ENCODE measurements at places on chromosomes 2 and 18. TPM values are rescaled to one million over a fixed set of nuclear protein-coding genes. Genes with fewer than 3 reads are reported as not detected.
A peak's percentile ranks its signal among the peaks of the same experiment; 100 is the strongest.

Gene KCMF1
- 74.7 TPM for total RNA-seq

Gene NT5DC4
- not detected for total RNA-seq

Gene UPP2
- total RNA-seq, result not detected

Gene DHRS9
- not detected for total RNA-seq

Gene LRATD1
- not detected for total RNA-seq

Gene GPBAR1
- 1.2 TPM for total RNA-seq

Gene RNASEH1
- 26.0 TPM for total RNA-seq

Gene HOXD3
- total RNA-seq, result not detected

Gene XIRP2
- not detected for total RNA-seq

Gene PAX8
- total RNA-seq, result 0.69 TPM

GRCh38 chr2:43542285-43542933 is 53.4 kb downstream of the THADA start:
- no peaks in the 10 kb centered on the region for H3K27me3 ChIP-seq
- H3K4me1 ChIP-seq, result peaks cover 9% of the 10 kb centered on the region
- H3K27ac ChIP-seq, result no peak overlapping the region
- no peak overlapping the region for H3K4me3 ChIP-seq
- DNase-seq, result peak; percentile 5

DNA sequence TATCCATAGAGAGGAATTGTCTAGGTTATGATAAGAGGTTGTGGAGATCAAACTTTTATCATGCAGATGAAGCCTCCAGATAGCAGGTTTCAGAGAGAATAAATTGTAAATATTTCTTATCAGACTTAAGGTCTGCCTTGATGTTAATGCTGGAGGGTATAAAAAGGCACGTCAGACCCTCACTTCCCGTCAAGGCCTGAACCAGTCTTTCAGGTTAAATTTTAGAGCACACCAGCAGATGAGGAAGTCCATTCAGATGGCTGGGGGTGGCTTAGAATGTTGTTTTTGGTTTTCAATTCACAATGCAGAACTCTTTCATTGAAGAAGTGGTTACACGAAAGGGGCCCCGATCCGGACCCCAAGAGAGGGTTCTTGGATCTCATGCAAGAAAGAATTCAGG is 144.4 kb upstream of the FBXO11 start:
- no peaks in the 10 kb centered on the region for H3K4me1 ChIP-seq
- H3K4me3 ChIP-seq, result no peak overlapping the region
- H3K36me3 ChIP-seq, result no peaks in the 10 kb centered on the region
- H3K27ac ChIP-seq, result no peak overlapping the region
- peaks cover 14% of the 10 kb centered on the region for H3K27me3 ChIP-seq
- no peak for DNase-seq

DNA sequence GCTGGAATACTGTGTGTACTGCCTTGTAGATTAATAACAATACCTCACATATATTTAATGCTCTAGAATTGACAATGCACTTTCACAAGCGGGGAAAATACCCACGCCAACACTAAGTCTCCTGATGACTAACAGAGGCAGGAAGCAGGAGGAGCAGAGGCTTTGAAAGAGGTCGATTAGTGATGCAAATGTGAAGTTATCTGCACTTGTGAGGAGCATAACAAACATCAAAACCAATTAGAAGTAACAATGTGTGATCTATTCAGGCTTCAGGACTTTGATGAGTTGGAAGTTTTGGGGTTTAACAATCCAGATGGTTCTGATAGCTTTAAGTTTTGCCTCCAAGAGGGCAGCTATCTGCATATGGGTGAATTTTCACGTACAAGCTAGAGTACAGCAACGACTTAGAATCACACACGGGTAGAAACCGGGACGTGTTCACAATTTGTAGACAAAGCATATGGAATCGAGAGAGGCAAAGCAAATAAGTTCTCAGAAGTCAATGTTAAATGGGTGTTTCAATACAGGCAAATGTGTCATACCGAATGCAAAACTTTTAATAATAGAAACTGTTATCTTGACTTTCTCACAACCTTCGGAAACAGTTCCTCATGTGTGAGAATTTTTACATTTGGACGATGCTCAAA is 114.5 kb downstream of the METTL8 start:
- H3K4me1 ChIP-seq, result peaks cover 51% of the 10 kb centered on the region
- peak overlapping the region; percentile 76 for H3K27ac ChIP-seq
- peaks cover 15% of the 10 kb centered on the region for H3K36me3 ChIP-seq
- no peaks in the 10 kb centered on the region for H3K27me3 ChIP-seq

- H3K27ac ChIP-seq, result no peak overlapping the region
- DNase-seq, result no peak
- no peaks in the 10 kb centered on the region for H3K4me1 ChIP-seq
- no peaks in the 10 kb centered on the region for H3K27me3 ChIP-seq
These were observed 90.5 kb downstream of the MSH2 start for GRCh38 chr2:47493317-47494035.

DNA sequence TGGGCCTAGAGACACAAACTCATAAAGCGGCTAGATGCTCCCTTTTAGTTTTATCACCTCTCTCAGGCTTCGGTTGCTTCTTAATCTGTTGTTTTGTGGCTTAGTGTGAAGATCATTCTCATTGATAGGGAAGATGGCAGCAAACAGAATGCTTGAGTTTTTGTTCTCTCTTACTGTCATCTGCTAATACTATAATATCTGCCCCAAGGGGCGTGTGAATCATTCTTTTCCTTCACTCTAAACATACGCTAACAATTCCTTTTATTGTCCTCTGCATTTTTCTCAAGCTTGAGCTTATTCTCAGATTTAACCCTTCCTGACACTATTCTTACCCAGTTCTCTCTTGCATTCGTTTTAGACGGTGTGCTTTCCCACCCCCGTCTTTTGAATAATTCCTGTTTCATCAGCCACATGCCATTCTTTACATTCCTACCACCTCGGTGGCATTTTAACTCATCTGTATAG is 323.9 kb upstream of the NRP2 start:
- H3K4me1 ChIP-seq, result no peaks in the 10 kb centered on the region
- no peak overlapping the region for H3K4me3 ChIP-seq
- peaks cover 3% of the 10 kb centered on the region for H3K36me3 ChIP-seq
- no peak for DNase-seq
- H3K27me3 ChIP-seq, result peaks cover 8% of the 10 kb centered on the region

GRCh38 chr2:111066062-111066593 is 54.6 kb upstream of the BCL2L11 start:
- peaks cover 4% of the 10 kb centered on the region for H3K4me1 ChIP-seq
- no peak for DNase-seq
- H3K27me3 ChIP-seq, result peaks cover 34% of the 10 kb centered on the region
- no peak overlapping the region for H3K27ac ChIP-seq

DNA sequence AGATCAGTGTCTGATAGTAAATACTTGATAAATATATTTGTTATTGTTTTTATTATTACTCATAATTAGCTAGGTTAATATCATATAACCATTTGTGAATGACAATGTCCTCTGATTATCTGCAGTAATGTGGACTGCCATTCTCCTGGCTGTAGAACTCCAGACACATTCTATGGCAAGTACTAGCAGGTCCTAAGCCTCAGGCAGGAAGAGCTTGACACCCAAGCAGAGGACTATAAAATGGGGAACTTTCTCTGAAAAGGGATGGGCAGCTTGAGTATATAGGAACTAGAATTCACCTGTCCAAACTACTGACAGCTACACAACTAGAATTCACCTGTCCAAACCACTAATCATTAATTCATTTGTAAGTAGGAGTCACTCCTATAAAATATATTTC is 649.4 kb downstream of the CPS1 start:
- H3K4me1 ChIP-seq, result no peaks in the 10 kb centered on the region
- no peak overlapping the region for H3K27ac ChIP-seq
- H3K4me3 ChIP-seq, result no peak overlapping the region
- no peaks in the 10 kb centered on the region for H3K36me3 ChIP-seq
- no peak for DNase-seq

DNA sequence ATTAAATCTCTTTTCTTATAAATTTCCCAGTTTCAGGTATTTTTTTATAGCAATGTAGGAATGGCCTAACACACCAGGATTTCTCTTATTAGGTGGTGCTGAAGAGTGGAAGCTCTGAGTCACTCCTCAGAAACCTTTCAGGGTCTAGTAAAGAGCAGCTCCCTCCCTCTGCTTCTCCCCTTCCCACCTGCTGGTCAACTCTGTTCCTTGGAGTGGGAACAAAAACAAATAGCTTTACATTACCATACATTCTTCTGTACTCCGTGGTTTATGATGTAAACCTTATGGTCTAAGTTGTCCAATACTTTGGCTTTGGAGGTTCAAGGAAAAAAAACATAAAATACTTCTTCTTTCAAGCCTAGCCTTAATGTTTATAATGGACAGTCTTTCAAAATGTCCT is 2.7 kb upstream of the IL1R1 start:
- H3K36me3 ChIP-seq, result peaks cover 7% of the 10 kb centered on the region
- DNase-seq, result no peak
- no peak overlapping the region for H3K27ac ChIP-seq
- H3K4me3 ChIP-seq, result no peak overlapping the region
- H3K27me3 ChIP-seq, result peaks cover 20% of the 10 kb centered on the region

DNA sequence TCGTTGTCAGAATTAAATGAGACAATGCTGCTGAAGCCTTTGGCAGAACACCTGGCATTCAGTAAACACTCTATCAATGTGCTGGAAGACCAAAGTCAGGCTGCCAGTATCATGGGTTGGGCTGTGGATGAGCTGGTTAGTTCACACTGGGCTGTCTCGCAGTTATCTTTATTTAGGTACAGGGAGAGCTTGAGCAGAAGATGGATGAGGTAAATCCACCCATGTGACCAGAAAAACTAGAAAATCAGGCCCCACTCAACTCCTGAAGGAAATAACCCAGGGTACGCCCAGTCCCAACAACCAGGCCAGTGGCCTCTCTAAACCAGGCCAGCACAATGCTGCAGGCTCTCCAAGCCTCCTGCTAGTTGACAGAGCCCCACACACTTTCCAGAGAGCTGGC is 330.3 kb downstream of the TNS1 start:
- no peaks in the 10 kb centered on the region for H3K36me3 ChIP-seq
- H3K4me1 ChIP-seq, result no peaks in the 10 kb centered on the region
- peaks cover 2% of the 10 kb centered on the region for H3K27me3 ChIP-seq
- no peak overlapping the region for H3K27ac ChIP-seq
- DNase-seq, result no peak
- H3K4me3 ChIP-seq, result no peak overlapping the region

DNA sequence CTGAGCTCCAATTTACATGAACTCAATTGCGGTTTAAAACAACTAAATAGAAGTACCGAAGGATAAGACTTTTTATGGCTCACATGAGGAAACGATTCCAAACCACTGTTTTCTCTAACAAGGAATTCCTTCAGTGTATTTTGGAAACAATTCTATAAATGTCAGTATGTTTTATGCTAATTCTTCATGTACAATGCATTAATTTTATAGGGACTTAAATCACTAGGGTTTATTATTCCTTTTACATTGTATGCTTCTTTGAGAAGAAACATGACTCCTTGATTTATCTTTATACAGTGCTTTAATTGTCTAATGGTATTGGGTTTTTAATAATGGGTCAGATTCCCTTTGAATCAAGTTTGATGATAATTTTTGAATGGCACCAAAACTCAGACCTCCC is 566.8 kb downstream of the EPHA4 start:
- DNase-seq, result no peak
- H3K36me3 ChIP-seq, result no peaks in the 10 kb centered on the region
- no peak overlapping the region for H3K4me3 ChIP-seq
- H3K27ac ChIP-seq, result no peak overlapping the region
- no peaks in the 10 kb centered on the region for H3K4me1 ChIP-seq

DNA sequence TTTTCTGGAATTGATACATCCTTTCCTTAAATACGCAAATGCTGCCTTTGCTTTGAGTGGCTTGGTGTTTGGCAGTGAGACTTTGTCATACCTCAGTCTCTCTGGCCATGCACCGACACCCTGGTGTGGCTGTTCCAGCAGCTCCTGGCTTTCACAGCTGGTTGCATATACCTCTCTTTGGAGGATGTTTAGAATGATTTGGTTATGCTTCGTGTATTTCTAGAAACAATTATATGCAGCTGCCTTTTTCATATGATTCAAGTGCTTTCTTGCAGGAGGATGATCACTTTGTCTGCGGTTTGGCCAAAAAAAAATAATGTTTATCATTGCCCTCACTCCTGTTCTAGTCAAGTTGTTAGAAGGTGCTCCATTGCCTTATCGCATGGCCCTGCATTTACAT is 95.0 kb upstream of the EML6 start:
- DNase-seq, result no peak
- no peaks in the 10 kb centered on the region for H3K27me3 ChIP-seq
- H3K36me3 ChIP-seq, result peaks cover 81% of the 10 kb centered on the region
- H3K4me3 ChIP-seq, result no peak overlapping the region
- H3K27ac ChIP-seq, result no peak overlapping the region
- H3K4me1 ChIP-seq, result peaks cover 11% of the 10 kb centered on the region

GRCh38 chr2:222902660-222903059 is 41.8 kb downstream of the ACSL3 start:
- H3K4me3 ChIP-seq, result no peak overlapping the region
- peaks cover 11% of the 10 kb centered on the region for H3K4me1 ChIP-seq
- no peaks in the 10 kb centered on the region for H3K36me3 ChIP-seq
- no peaks in the 10 kb centered on the region for H3K27me3 ChIP-seq

DNA sequence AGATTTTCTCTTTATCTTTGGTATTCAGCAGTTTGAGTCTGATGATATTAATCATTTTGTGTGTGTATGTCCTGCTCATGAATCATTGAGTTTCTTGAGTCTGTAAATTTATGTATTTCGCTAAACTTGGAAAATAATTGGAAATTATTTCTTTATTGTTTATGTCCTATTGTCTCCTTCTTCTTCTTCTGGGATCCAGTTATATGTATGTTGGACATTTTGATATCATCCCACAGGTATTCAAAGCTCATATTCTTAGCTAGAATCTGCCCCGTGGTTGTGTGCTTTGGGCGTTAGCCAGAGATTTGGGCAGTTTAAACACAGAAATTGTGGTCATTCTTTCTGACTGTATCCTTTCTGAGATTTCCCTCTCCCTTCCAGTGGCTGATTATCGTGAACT is 243.0 kb upstream of the SPRED2 start:
- no peaks in the 10 kb centered on the region for H3K4me1 ChIP-seq
- H3K27me3 ChIP-seq, result peaks cover 12% of the 10 kb centered on the region
- no peak overlapping the region for H3K27ac ChIP-seq
- no peak for DNase-seq
- no peaks in the 10 kb centered on the region for H3K36me3 ChIP-seq

Measured in activated CD4-positive, alpha-beta T cell treated with anti-CD3 and anti-CD28 coated beads, Interleukin-2, amount 10 ng/mL, durations not matched to agents 7 days and 5 days (primary cell).